HT-29 (cell line): ENCODE measurements at places on chromosomes 7 and 10.

GRCh38 chr7:15335390-15335789, 226.4 kb downstream of the AGMO start:
- no peak for DNase-seq

- no peak for DNase-seq
Measured at GRCh38 chr10:110802090-110802489, 69.6 kb upstream of the PDCD4 start.

DNA sequence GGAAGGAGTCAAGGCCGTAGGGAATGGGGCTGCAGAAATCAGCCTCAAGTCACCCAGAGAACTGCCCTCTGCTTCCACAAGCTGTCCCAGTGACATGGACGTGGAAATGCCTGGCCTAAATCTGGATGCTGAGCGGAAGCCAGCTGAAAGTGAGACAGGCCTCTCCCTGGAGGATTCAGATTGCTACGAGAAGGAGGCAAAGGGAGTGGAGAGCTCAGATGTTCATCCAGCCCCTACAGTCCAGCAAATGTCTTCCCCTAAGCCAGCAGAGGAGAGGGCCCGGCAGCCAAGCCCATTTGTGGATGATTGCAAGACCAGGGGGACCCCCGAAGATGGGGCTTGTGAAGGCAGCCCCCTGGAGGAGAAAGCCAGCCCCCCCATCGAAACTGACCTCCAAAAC, 50.2 kb upstream of the PDCD4 start:
- no peak for DNase-seq

GRCh38 chr10:5291501-5292195, 73.1 kb upstream of the UCN3 start:
- DNase-seq = peak; percentile 32

DNA sequence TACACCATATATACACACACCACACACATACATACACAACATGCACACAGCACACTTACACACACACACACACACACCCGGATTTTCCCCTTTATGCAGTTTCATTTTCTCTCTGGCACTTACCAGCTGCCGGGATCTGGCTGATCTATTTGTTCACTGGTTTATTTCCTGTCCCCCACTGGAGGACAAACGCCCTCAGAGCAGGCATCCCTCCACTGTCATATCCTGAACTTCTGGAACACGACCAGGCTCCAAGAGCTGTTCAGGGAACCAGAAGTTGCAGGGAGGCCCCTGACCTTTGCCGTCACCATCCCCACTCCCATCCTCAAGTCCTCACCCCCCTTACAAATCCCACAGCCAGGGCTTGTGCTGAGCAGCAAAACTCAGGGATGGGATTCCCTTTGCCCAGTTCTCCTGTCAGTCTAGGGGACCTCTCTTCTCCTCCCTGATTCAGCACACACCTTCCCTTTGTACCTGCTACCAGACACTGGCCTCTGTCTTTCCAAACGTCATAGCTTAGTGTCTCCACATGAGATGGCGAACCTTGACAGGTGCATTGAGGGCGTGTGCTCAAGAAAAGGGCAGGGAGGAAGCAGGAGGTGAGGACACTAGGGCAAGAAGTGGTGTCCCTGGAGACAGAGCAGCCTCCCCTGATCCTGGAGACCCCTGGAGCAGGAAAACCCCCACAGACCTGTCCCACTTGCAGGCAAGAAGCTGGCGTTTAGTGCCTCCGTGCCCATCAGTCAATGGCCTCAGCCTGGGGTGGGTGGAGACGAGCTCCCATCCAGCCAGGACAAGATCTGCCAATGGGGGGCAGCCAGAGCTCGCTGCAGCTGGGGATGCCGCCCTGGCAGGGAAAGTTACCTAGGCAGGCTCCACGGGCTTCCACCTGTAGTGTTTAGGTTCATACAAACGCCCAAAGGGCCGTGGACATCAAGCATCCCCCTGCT, 12.7 kb upstream of the DOCK1 start:
- DNase-seq = no peak

DNA sequence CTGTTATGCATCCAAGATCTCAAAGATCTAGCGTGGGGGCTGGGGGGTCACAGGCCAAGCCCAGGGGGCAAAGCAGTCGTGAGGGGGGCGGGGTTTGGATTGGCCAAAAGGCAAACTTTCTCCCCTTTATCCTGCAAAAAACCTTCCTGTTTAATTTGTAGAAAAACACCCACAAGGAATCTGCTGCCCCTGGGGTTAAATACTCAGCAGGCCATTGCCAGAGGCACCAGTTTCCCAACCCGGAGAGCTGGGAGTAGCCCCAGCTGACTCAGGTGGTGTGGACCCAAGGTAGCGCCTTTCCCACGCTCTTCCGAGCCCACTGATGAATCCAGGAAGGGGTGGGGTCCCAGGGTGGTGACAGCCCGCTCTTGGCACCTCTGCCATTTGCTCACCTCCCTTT, 21.4 kb downstream of the KCP start:
- no peak for DNase-seq

- DNase-seq = no peak
Measured at GRCh38 chr7:99497766-99498545, 2.1 kb downstream of the ZNF394 start.

- no peak for DNase-seq
Measured at GRCh38 chr7:6621195-6622133, 6.1 kb downstream of the ZNF853 start.

- DNase-seq = no peak
Measured at GRCh38 chr7:30201921-30202320, 67.1 kb downstream of the MTURN start.

- DNase-seq = peak; percentile 1
Measured at GRCh38 chr10:76649723-76650127, 987.9 kb downstream of the KCNMA1 start.

- DNase-seq = no peak
Measured at GRCh38 chr10:133151543-133151972, 8.5 kb upstream of the KNDC1 start.

DNA sequence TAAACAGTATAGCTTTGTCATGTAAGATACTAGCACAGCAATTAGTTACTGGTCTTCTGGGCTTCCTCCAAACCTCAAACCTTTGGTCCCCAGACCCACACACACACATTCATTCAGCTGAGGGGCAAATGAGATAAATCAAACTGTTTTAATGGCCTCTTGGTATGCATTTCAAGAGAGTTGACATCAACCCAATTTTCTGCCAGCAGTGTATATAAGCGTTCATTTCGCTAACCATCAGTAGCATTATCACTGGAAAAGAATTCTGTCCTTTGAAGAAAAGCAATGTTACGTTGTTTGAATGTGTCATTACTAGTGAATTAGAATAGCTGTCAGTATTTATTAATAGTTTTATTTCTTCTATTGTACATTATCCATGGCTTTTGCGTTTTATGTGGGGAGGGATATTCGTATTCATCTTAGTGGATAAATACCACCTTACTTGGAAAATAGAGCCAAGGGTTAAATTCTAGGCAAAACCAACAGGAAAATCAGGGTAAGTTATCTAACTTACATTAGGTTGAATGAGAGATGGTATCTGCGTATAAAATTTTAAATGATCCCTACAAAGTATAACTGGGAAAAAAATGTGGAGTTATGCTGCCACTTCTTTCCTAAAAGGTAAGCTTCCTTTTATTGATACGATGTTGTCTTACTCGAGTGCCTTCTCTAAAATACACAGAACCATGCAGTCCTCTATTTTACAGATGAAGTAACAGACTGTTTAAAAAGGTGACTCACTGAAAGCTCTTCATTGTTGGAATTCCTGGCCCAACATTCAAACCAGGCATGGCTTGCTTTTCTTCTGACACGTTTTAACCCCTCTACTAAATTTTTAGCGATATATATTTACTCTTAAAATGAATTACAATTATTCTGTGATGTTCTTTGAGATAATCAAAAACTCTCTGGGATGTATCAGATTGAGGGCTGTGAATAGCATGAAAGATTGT, 2.0 kb upstream of the ZMYND11 start:
- DNase-seq = peak; percentile 9

GRCh38 chr10:9792181-9792580, 1225.5 kb upstream of the CELF2 start:
- no peak for DNase-seq

GRCh38 chr10:132446661-132447445, 49.9 kb downstream of the PWWP2B start:
- peak; percentile 93 for DNase-seq

DNA sequence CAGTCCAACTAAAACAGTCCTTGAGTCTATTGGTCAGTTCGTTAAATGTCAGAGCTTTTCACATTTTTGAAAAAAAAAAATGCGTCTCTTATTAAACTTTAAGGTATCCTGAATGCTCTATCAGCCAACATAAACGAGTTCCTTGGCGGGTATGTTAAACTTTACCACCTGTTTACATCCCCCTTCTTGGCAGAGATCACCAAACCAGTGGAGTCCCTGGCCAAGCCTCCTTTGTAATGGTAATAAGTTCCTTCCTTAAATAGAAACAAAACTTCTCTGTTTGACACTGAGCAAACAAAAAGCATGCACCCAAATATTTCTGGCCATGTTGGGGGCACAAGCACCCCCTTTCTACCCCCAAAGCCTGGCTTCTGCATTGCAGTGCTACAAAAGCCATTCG, 3.2 kb downstream of the TRIL start:
- no peak for DNase-seq

DNA sequence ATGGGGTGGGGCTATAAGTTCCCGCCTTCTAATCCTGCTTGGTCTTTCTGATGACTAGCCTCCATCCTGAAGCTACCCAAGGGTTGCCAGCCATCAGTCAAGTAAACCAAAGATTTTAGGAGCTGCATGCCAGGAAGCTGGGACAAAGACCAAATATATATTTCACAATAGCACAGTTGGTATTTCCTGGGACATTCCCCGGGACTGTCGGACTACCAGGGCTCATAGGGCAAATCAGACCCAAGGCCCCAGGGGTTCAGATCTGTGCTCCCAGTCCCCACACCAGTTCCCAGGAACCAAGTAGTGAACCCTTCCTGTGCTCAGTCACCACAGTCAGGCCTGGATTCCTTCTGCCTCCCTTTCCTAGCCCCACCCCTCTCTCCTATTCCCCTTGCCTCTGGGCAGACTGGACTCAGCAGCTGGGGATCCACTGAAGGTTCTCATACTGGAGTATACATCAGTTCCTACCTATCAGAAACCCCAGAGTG, 5.7 kb upstream of the CXCL12 start:
- DNase-seq = no peak

GRCh38 chr7:134669845-134670373, 23.3 kb downstream of the BPGM start:
- peak; percentile 93 for DNase-seq

DNA sequence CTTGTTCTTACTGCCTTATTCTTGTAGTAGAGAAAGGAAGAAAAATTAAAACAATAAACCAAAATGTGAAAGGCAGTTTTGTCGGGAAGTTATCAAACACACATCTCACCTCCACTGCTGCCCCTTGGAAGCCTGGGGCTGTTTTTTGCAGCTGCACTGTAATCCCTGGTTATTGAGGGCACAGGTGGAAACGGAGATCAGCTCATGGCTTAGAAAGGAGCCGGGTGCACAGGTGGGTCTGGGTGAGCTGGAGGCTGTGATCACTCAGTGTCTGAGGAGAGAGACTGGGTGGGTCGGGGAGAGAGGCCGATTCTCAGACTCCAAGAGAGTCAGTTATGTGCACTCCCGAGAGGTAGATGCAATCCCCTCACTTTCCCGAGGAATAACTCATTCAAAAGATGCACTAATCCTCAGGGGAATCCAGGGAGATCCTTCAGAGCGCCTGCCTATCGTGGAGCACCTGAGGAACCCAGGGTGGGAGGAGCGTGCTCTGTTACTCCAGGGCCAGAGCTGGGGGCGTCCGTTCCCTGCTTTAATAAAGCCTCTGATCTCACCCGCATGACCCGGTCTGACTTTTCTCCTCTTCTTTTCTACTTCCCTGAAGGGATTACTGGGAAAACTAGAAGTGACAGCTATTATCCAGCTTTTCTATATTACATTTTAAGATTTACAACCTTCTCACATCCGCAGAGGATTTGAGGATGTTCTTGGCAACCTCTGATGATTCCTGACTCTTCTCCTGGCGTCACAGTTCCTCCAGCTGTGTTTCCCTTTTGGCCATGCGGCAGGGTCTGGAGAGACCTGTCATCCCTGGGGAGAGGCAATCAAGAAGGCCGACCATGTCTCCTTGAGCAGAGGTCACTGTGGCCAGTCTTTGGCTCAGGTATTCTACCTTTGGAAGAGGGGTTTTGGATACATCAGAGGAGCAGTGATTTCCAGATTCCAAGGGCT, 82.1 kb downstream of the CAMK1D start:
- DNase-seq = no peak

GRCh38 chr10:91149550-91149949, 70.9 kb upstream of the PCGF5 start:
- no peak for DNase-seq

GRCh38 chr7:111026343-111026742, 64.6 kb upstream of the LRRN3 start:
- no peak for DNase-seq

DNA sequence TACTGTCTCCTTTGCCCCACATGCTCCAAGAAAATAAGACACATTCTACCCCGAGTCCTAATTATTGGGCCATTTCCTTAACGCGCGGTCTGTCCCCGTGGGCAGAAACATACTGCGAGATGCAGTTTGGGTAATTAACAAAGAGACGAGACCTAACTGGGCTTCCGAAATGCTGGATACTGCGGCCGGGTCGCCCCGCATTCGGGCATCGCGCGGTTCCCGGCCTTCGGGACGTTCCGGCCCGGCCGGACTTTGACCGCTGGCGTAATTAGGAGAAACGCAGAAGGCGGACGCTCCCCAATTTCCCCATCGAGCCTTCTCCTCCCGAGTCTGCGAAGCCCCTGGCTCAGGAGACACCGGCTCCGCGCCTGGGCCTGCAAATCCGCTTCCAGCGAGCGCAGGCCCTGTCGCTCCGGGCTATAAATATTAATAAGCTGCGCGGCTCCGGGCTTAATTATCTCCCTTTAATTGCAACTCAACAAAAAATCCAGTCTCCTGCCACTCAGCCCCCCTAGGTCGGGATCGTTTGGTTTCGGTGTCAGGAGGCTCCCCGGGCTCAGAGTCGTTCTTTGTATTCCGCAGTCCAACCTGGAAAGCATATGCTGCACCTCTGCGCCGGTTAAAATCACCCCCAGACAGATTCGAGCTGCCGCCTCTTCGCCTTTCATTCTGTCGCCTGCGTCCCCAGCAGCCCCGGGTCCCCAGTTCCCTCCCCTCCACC, 131.5 kb downstream of the SPAG6 start:
- no peak for DNase-seq

DNA sequence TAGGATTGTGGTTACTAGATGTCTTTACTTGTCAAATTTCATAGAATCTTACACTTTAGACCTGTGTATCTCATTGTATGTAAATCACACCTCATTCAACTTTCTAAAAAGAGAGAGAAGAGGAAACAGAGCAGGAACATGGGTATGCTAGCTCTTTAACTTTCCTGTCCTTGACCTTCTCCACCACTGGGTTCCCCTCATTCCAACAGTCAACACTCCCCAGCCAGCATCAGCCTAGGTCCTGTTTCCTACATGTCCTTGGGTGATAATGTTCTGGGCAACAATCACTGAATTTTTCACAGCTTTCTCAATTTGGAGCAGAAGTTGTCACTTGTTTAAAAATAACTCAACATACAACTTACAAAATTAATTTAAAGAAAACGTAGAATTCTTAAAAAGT, 9.2 kb upstream of the UNC5B start:
- no peak for DNase-seq
